Activated CD4-positive, alpha-beta T cell treated with anti-CD3 and anti-CD28 coated beads for 36 hours (primary cell): ENCODE measurements at places on chromosomes 12 and 14. TPM values are rescaled to one million over a fixed set of nuclear protein-coding genes. Genes with fewer than 3 reads are reported as not detected.

NEMP1 gene
- 81.1 TPM for total RNA-seq

DEGS2 gene
- total RNA-seq = 2.8 TPM

RNASE12 gene
- total RNA-seq = not detected

TAS2R31 gene
- 0.44 TPM for total RNA-seq

RERG gene
- total RNA-seq = not detected

LGALS3 gene
- total RNA-seq = 6.5 TPM

CEP170B gene
- 3.9 TPM for total RNA-seq

DNA sequence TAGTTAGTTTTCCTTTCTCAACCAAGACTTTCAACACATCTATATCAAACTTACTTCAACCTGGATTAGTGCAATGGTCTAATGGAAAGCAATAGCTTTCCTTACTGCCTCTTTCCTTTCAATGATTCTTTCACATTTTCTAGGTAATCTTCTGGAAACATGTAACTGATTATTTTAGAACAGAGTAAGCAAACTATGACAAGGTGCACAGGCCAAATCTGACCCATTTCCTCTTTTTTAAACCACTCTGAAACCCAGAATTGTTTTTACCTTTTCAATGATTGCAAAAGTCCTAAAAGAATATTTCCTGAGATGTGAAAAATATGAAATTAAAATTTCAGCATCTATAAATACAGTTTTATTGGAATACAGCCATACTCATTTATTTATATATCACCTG lies 81.6 kb upstream of the TMTC2 start:
- no peak for DNase-seq

DNA sequence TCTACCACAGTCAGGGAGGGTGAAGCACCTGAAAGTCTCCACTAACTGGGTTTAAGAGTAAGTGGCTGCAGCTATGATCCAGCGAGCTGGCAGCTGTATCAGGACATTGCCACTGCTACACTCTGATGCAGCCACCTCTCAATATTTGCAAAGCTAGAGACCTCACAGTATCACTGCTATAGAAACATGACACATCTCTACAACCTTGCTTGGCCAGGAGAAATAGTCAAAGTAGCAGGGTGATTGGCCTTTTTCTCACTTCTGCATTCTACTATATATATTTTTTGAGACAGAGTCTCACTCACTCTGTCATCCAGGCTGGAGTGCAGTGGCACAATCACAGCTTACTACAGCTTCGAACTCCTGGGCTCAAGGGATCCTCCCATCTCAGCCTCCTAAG lies 9.3 kb upstream of the FMNL3 start:
- DNase-seq = no peak

DNA sequence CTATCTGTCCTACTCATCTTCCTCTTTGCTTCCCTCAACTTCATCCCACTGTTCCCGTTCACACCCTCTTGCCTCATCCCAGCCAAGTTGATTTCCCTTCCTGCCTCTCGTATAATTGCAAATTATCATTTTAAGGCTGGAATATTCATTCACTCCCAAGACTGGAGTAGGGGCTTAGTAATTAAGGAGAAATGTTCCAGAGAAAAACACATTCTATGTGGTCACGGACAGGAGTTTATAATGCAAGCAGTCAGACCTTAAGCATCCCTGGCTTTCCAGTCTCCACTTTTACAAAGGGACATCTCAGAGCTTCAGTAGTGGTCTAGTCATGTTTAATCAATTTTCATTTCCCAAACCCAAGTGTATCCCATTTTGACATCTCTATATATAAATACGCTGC lies 54.9 kb downstream of the TMEM132D start:
- DNase-seq = no peak

DNA sequence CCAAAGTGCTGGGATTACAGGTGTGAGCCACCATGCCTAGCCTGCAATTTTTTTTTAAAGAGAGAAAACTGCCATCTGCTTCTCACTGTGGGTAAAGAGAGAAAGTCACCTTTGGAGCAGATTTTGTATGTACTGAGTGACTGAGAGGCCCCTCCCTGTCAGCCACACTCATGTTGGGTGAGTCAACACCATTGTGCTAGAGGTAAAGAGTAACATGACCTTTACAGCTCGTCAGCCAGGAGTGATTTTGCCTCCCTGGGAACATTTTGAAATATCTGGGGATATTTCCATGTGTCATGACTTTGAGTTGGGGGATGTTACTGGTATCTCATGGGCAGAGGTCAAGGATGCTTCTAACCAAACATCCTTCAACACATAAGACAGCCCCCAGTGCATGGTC lies 115.2 kb downstream of the KSR2 start:
- DNase-seq = no peak

- DNase-seq = no peak
These were observed 26.0 kb downstream of the ZFHX2 start for GRCh38 chr14:23525611-23526010.
